ENCODE measurements at places on chromosomes 12 and 14.

DNA sequence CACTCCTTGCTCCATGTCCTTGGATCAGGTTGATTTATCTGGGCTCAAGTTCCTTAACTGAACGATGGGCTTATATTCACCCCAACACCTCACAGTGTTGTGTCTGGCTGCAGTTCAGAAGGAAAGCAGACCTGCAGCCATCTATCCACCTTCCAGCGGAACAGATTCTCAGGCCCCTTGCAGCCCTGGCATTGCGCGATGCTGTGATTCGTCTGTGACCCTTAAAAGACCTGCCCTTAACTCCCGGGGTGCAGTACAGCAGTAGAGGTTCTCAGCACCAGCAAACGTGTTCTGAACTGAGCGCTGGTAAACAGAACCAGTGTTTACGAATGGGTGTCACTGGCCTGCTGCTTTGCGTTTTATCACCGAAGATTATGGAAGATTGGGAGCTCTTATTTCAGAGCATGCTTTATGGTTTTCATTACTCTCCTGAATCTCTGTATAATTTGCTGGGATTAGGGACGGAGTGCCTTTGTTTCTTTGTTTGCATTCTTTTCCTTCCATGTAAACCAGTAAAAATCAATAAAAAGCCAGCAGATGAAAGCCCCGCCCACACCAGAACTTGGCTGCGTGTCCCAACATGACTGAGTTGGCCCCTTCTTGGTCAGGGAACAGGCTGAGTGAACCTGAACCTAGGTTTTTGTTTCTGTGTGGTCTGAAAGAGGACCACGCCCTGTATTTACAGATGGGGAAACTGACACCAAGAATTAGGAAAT, 286.7 kb upstream of the CRY1 start:
- no peak for DNase-seq
- H3K4me1 ChIP-seq = no peaks in the 10 kb centered on the region
- H3K4me3 ChIP-seq = no peak overlapping the region
- H3K27me3 ChIP-seq = peaks cover 1% of the 10 kb centered on the region
- H3K27ac ChIP-seq = no peak overlapping the region
- no peaks in the 10 kb centered on the region for H3K36me3 ChIP-seq

DNA sequence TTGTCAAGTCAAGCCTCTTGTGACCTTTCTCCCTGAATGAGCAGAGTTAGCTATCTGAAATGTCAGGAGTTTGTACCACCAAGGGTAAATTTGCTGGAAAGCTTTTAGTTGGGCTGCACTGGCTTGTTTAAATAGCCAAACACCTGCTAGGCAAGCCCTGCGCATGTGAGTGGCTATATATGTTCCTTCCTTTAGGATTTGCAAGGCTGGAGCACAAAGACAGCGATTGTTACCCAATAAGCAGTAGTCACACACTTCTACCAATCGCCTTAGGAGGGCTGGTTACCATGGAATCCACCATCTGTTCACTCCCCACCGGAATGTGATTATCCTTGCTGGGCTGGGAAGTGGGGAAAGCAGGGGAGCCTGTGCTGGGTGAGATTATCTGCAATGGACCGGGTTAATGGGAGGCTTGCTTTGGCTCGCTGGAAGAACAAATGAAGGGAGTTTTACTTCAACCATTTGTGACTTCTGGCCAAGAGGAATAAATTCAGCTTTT, 102.5 kb downstream of the FGD4 start:
- peaks cover 6% of the 10 kb centered on the region for H3K27me3 ChIP-seq
- H3K4me3 ChIP-seq = peak overlapping the region; percentile 74
- no peaks in the 10 kb centered on the region for H3K36me3 ChIP-seq

GRCh38 chr14:100832311-100832960, 6.5 kb downstream of the MEG3 start:
- peaks cover 3% of the 10 kb centered on the region for H3K36me3 ChIP-seq
- DNase-seq = no peak
- peaks cover 6% of the 10 kb centered on the region for H3K27me3 ChIP-seq
- H3K4me1 ChIP-seq = peaks cover 10% of the 10 kb centered on the region
- H3K27ac ChIP-seq = no peak overlapping the region

- H3K4me3 ChIP-seq = no peak overlapping the region
- H3K36me3 ChIP-seq = peaks cover 7% of the 10 kb centered on the region
- H3K4me1 ChIP-seq = peaks cover 9% of the 10 kb centered on the region
- peaks cover 4% of the 10 kb centered on the region for H3K27me3 ChIP-seq
- DNase-seq = no peak
These were observed 62.6 kb upstream of the RESF1 start for GRCh38 chr12:31896514-31897039.

- peaks cover 3% of the 10 kb centered on the region for H3K27me3 ChIP-seq
- H3K27ac ChIP-seq = peak overlapping the region; percentile 91
- H3K4me1 ChIP-seq = peaks cover 51% of the 10 kb centered on the region
These were observed 8.3 kb downstream of the RNASE6 start for GRCh38 chr14:20789230-20789813.

DNA sequence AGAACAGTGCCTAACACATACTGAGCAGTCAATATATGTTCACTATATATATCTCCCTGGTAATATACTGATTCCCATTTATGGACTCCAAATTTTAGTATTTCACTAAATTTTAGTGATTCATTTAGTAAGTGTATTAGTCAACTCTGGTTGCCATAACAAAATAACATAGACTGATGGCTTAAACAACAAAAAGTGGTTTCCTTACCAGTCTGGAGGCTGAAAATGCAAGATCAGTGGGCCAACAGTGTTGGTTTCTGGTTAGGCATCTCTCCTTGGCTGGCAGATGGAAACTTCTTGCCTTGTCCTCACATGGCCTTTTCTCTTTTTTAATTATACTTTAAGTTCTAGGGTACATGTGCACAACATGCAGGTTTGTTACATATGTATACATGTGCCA, 28.7 kb downstream of the SIX6 start:
- H3K36me3 ChIP-seq = no peaks in the 10 kb centered on the region
- no peak overlapping the region for H3K27ac ChIP-seq
- H3K4me1 ChIP-seq = no peaks in the 10 kb centered on the region
- no peak overlapping the region for H3K4me3 ChIP-seq

DNA sequence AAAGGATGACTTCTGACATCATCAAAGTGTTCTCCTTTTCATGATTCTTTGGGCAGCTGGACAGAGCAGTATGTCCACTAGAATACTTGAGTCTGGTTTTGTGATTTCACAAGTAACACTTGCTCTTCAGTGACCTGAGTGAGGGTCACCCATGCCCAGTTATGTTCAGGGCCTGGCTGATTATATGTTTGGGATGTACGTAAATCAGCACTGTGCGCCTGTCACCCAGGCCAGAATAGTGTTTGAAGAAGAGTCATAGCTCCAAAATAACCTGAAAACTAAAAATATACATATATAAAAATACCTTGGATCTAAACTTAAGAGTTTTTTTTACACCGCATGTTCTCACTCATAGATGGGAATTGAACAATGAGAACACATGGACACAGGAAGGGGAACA, 3.8 kb downstream of the BICD1 start:
- peaks cover 18% of the 10 kb centered on the region for H3K36me3 ChIP-seq
- DNase-seq = no peak
- H3K27ac ChIP-seq = no peak overlapping the region
- H3K4me3 ChIP-seq = peak overlapping the region; percentile 9
- H3K4me1 ChIP-seq = peaks cover 37% of the 10 kb centered on the region

GRCh38 chr12:116561181-116561821, 2.1 kb downstream of the MAP1LC3B2 start:
- H3K27me3 ChIP-seq = no peaks in the 10 kb centered on the region
- H3K36me3 ChIP-seq = no peaks in the 10 kb centered on the region
- DNase-seq = no peak
- no peak overlapping the region for H3K4me3 ChIP-seq
- no peak overlapping the region for H3K27ac ChIP-seq

DNA sequence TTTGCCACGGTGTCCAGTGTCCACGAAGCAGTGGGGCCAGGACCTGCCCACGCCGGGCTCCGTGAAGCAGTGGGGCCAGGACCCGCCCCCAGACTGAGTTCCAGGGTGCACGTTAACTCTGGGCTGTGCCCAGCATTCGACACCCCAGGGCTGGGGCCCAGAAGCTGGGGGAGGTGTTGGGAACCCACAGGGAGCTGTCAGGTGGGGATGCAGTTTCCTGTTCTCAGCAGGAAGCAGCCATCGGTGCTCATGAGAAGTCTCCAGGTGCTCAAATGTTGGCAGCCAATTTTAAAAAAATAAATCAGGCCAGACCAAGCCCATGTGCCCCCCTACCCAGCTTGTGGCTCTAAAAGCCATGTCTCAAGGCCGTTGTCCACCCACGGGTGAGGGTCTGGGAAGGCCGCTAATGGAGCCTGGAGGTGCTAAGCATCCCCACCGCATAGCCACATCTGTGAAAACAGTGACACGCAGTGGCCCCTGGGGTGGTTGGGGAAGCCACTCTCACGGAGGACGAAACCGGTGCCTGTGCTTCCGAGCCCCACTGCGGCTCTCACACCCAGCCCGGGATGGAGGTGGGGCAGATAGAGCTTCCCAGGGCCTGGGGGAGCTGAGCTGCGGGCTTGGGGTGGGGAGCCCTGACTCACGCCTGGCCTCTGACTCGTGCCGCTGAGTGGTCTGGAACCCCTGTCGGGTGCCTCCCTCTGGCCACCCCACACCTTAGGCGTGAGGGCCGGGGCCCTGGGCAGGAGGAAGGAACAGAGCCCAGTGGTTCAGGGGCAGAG, 53.5 kb downstream of the FBRSL1 start:
- peaks cover 5% of the 10 kb centered on the region for H3K36me3 ChIP-seq
- H3K4me3 ChIP-seq = no peak overlapping the region
- H3K4me1 ChIP-seq = no peaks in the 10 kb centered on the region
- H3K27ac ChIP-seq = no peak overlapping the region
